ENCODE measurements at places on chromosomes 16 and 17.

GRCh38 chr17:78383725-78384471, 5.4 kb downstream of the PGS1 start:
- no peak for DNase-seq

DNA sequence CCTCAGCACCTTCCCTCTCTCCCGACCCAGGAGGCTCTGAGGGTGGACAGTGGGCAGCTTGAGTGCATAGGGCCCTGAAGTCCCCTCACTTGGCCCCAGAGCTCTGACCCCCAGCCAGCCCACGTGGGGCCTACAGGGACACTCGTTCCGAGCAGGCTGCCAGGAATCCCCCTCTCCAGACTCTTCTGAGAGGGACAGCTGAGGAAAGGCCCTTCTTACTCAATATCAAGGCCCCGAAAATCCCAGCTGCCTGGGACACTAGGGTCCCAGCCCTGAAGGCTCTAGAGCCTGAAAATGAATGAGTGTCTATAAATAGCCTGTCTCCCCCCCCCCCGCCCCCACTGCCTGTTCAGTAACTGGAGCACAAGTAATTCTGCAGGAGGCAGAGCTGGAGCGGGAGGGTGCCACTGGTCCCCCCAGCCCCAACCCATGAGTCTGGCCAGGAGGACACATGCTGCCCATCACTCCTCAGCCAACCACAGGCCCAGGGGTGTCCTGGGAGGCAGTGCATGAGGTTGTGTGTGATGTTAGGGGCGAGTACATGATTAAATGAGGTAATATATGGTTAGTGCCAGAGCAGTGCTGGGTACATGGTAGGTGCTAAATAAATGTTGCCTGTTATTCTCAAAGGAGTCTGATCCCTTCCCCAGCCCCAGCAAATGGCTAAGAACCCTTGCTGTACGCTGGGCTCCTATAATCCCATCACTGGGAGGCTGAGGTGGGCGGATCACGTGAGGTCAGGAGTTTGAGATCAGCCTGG, 11.6 kb downstream of the ADAM11 start:
- no peak for DNase-seq

DNA sequence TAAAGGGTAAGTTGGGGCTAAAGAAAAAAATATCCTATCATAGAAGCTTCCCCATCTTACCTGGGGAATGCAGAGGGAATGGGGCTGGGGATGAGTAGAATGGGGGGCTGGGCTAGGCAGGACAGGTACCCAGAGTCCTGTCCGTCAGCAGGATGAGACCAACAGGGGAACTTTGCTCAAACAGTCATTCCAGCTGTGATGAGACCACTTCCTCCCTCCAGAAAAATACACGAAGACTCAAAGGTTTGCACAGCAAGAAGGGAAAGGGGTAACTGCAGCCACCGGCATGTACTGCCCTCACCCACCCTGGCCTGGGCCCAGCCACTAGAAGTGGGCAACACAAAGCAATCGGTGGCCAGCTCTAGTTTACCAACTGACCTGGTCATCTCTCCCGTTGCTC, 20.7 kb upstream of the SLC35B1 start:
- no peak for DNase-seq

- DNase-seq: no peak
These were observed 5.8 kb upstream of the SPIRE2 start for GRCh38 chr16:89822188-89823086.

DNA sequence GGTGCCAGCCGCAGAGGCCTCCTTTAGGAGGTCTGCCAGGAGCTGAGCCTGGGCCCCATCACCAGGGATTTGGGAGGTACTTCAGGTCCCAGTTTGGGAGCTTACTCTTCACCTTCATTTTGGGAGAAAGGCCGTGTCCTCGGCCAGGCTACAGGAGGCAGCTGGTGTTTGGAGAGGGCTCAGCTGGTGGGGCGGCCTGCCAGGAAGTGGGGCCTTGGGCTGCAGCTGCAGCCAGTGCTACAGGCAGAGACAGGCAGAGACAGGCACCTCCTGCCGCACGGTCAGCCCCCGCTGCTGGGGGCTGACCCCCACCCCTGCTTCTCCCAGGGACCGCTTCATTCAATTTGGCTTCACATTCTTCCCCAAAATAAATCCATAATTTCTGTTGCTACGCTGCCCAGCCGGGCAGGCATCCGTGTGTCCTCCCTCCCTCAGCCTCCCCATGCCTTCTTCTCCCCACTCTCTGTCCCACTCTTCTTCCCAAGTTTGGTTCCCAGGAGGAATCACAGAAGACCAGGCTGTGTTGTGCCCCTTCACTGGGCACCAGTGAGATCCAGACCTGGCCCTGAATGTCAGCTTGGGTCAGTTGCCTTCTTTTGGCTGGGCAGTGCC, 6.1 kb downstream of the TMEM235 start:
- no peak for DNase-seq

DNA sequence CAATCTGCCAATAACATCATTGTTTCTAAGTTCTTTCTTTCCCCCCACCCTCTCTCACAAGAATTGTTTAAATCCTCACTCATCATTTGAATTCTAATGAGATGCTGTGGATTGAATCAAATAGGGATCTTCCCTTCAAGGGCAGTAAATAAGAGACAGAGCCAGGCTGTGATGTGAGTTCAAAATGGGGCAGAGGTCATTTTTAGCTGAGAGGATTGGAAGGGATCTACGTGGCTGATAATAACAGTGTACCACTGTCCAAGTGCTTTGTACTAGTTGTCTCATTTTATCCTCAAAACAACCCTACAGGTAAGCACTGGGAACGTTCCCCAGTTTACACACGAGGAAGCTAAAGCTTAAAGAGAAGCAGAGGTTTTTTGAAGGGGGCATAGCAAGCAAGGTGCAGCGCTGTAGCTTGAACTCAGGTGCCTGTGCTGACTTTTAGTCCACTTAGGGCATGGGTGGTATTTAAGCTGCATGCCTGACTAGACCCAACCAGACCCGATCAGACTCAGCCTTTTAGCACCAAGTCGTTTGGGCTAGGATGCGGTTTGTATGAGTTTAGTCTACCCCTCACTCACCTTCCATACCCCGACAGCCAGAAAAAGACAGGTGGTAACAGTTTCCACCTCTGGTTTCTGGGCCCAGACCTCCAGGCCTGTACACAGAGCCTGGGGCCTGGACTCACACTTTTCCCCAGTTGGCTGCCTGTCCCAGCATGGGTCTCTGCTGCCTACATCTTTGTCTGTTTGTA, 39.2 kb upstream of the CCR7 start:
- no peak for DNase-seq

DNA sequence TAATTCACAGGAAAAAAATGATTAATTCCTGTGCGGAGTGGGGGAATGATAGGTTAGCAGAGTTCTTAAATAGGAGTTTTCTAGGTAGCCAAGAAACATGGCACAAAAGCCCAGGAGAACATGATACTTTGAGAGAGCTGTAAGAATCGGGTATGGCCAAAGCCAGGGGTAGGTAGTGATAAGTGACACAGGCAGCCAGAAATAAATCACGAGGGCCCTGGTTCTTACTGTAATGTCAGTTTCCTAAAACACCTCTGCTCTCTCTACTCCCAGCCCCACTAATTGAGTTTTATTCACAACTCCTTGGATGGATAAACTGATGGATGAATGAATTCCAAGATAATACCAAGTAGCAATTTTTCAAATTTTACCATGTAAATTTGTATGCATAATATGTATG, 54.1 kb downstream of the VAT1L start:
- DNase-seq: no peak

GRCh38 chr17:45190503-45191255, 29.0 kb downstream of the HEXIM2 start:
- no peak for DNase-seq

- DNase-seq: no peak
These were observed 15.7 kb upstream of the CPPED1 start for GRCh38 chr16:12819126-12820117.

DNA sequence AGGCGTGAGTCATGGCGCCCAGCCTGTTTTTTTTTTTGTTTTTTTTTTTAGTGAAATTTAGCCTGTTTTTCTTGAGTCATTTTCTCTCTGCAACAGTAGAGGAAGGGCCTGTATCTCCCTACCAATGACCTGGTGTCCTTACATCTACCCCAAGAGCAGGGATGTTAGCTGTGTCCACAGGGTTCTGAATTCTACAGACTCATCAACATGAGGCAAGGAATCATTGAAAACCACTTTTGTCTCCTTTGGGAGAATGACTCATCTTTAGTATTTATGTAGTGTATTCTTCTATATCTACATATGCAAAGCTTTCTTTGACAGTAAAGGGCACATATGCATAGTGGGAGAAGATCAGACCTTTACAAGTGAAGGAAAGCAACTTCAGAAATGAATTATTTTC, 105.3 kb downstream of the SPECC1 start:
- DNase-seq: no peak

DNA sequence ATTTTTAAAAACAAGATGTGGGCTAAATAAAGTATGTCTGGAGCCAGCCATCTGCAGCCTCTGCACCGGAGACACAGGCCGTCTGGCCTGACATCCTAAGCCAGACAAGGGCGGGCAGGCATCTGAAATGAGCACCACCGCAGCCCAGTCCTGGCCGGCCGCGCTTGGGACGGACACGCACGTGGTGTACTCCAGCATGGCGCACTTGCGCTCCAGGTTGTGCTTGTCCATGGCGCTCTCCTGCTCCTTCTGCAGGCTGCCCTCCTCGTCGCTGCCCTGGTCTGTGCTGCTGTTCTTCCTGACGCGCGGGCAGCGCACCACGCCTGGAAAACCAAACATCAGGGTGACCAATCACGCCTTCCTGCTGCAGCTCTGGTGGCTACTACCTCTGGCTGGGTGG, 60.3 kb downstream of the GTF3C1 start:
- no peak for DNase-seq

DNA sequence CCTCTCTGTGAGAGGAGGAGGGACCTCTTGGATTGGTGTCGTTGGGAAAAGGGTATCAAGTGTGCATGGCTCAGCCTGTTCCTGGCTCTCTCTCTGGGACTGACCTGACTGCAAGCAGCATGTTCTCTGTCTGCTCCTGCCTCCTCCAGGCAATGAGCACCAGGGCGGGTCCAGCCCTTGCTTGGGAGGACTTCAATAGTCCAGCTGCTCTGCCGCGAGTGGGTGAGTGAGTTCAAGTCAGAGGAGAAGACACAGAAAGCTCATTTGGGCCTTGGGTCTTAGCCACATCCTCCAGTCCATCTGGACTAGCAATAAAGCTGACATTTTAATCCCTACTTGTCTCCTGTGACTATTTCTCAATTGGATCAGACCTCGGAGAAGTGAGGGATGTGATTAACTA, 25.2 kb upstream of the TNS4 start:
- no peak for DNase-seq

GRCh38 chr16:67928561-67929364, 2.9 kb downstream of the CTRL start:
- no peak for DNase-seq

GRCh38 chr17:81523402-81524038, 4.7 kb upstream of the FSCN2 start:
- no peak for DNase-seq

GRCh38 chr17:73481676-73482075, 162.6 kb downstream of the SDK2 start:
- no peak for DNase-seq

GRCh38 chr17:7945651-7946050, 13.6 kb downstream of the CNTROB start:
- DNase-seq: no peak

- no peak for DNase-seq
These were observed 350.2 kb downstream of the FOXL1 start for GRCh38 chr16:86928523-86929011.

GRCh38 chr17:70230850-70231640, 61.7 kb downstream of the KCNJ2 start:
- DNase-seq: no peak

GRCh38 chr16:86517652-86518258, 7.4 kb downstream of the FOXF1 start:
- no peak for DNase-seq

DNA sequence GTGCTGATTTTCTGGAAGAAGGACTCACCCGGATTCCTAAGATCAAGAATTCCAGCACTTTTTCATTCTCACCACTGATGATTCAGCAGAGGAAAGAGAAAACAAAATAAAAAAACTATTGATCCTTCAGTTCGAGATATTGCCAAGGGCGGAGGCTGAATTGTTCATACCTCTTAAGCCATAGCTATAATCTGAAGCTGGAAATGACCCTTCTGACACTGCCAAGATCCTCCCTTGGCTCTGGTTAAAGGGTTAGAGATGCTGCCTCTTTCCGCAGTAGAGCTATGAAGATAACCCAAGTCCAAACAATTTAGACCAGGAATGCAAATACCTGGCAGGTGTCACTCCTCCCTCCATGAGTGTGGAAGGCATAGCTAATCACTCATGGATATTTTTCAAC, 73.0 kb downstream of the TMEM114 start:
- no peak for DNase-seq

GRCh38 chr17:39618246-39618913, 8.4 kb upstream of the PPP1R1B start:
- no peak for DNase-seq

- no peak for DNase-seq
These were observed 42.5 kb downstream of the ARHGAP17 start for GRCh38 chr16:24972608-24973220.

- DNase-seq: no peak
These were observed 105.8 kb downstream of the TANC2 start for GRCh38 chr17:63071797-63072196.

GRCh38 chr17:1612400-1612799, 16.2 kb downstream of the SLC43A2 start:
- DNase-seq: no peak

- no peak for DNase-seq
These were observed 44.2 kb downstream of the ZZEF1 start for GRCh38 chr17:4098521-4099209.

DNA sequence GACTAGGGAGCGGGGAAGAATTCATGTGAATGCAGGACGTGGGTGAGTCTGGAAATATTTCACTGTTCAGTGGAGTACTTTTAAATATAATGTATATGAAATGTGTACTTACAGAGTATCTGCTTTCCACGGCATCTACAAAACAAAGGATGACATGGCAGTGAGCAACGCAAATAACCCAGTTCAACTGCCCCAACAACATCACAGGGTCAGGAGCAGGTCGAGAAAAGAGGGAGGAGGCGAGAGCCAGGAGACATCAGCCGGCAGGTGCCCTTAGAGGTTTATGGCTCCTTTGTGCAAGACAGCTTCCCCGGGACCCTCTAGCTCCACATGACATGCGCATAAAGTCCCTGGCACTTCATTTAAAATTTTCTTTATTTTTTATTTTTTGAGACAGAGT, 61.1 kb downstream of the PECAM1 start:
- no peak for DNase-seq

GRCh38 chr17:63075969-63076368, 109.9 kb downstream of the TANC2 start:
- no peak for DNase-seq

DNA sequence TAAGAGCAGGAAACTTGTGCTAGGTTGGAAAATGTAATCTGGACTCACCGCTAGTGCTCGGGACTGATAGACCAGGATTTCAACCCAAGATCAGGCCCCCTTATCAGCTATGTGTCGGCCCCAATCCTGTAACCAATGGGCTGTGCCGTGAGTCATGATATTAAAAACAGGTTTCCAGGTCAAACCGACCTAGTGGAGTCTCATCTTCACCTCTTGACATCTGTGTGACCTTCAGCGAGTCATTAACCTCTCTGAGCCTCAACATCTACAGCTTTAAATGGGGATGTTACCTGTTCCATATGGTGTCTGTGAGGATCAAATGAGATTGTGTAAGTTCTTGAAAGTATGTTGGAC, 512 bp downstream of the PMM2 start:
- no peak for DNase-seq

Measured in cerebellar nuclear complex (tissue), 1 donor.